ENCODE measurements at places on chromosomes 7 and 10. TPM values are rescaled to one million over a fixed set of nuclear protein-coding genes. Genes with fewer than 3 reads are reported as not detected.

DNA sequence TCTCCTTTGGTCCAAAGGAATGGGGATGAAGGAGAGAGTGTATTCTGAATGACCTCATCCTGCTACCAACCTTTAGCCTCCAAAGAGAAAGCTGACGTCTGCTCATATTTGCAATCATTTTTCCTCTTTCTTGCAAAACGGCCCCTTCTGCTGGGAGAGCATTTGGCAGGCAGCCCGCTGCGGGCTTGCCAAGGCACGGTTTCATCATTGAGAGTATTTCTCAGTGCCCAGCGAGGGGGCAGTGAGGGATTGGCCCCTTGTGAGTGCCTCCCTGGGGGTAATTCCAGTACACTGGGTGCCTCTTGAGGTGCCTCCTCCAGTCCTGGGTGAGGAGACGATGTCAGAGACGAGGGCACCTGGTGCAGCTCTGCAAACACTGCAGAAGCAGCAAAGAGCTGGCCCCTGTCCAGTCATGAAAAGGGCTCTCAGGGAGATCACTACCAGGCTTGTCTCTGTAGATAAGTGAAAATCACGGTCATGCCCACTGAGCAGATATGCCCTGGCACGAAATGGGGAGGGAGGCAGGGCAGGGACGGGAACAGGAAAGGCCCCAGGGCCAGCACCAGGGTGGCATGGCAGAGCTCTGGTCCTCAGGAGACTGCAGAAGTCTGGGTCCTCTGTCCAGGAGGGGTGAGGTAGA, 48.7 kb upstream of the SHH start:
- no peaks in the 10 kb centered on the region for H3K36me3 ChIP-seq
- no peaks in the 10 kb centered on the region for H3K27me3 ChIP-seq
- no peak overlapping the region for H3K27ac ChIP-seq
- no peak overlapping the region for H3K4me3 ChIP-seq

- H3K27ac ChIP-seq = no peak overlapping the region
- no peaks in the 10 kb centered on the region for H3K36me3 ChIP-seq
- no peaks in the 10 kb centered on the region for H3K27me3 ChIP-seq
- no peak for DNase-seq
- H3K4me3 ChIP-seq = no peak overlapping the region
- no peaks in the 10 kb centered on the region for H3K4me1 ChIP-seq
Observed at GRCh38 chr10:65017523-65017922, 1496.3 kb downstream of the REEP3 start.

GRCh38 chr7:20417260-20417659, 86.6 kb downstream of the ITGB8 start:
- H3K27ac ChIP-seq = no peak overlapping the region
- DNase-seq = no peak
- no peaks in the 10 kb centered on the region for H3K27me3 ChIP-seq

DNA sequence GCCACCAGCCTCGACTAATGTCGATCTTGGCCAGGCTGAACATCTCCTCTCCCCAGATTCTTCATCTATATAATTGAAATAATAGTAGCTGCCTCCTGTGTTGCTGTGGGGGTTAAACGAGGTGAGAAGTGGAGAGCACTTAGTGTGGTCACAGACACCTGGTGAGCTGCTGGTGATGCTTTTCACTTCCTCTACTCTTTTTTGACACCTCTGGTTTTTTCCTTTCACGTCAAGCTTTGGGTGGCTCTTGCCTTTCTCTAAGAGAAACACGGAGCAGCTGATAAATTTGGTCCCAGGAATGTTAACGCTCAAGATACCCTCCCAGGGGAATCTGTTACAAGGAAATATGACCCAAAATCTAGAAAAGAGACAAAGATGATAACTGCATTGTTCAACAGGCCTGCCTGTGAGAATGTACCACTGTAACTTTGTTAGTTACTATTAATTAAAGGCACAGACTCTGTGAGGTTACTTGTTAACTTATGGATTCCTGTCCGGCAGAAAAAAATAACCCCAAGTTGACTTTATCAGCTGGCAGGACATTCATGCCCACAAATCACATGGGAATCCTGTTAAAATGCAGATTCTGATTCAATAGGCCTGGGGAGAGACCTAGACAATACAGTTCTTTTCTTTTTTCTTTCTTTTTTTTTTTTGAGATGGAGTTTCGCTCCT, 9.5 kb upstream of the NPFFR1 start:
- peaks cover 9% of the 10 kb centered on the region for H3K4me1 ChIP-seq
- no peaks in the 10 kb centered on the region for H3K27me3 ChIP-seq
- H3K27ac ChIP-seq = no peak overlapping the region
- DNase-seq = no peak

- no peaks in the 10 kb centered on the region for H3K36me3 ChIP-seq
- no peak for DNase-seq
- peaks cover 2% of the 10 kb centered on the region for H3K4me1 ChIP-seq
- no peak overlapping the region for H3K27ac ChIP-seq
- no peak overlapping the region for H3K4me3 ChIP-seq
Observed at GRCh38 chr10:12922117-12922900, 79.2 kb downstream of the CCDC3 start.

GRCh38 chr7:148340438-148341280, 249.9 kb upstream of the C7orf33 start:
- no peak overlapping the region for H3K4me3 ChIP-seq
- no peaks in the 10 kb centered on the region for H3K27me3 ChIP-seq
- no peaks in the 10 kb centered on the region for H3K4me1 ChIP-seq

The GHRHR gene
- total RNA-seq = not detected

GRCh38 chr7:15424468-15424867, 137.3 kb downstream of the AGMO start:
- no peaks in the 10 kb centered on the region for H3K27me3 ChIP-seq
- no peaks in the 10 kb centered on the region for H3K4me1 ChIP-seq
- no peak overlapping the region for H3K27ac ChIP-seq
- H3K36me3 ChIP-seq = no peaks in the 10 kb centered on the region

DNA sequence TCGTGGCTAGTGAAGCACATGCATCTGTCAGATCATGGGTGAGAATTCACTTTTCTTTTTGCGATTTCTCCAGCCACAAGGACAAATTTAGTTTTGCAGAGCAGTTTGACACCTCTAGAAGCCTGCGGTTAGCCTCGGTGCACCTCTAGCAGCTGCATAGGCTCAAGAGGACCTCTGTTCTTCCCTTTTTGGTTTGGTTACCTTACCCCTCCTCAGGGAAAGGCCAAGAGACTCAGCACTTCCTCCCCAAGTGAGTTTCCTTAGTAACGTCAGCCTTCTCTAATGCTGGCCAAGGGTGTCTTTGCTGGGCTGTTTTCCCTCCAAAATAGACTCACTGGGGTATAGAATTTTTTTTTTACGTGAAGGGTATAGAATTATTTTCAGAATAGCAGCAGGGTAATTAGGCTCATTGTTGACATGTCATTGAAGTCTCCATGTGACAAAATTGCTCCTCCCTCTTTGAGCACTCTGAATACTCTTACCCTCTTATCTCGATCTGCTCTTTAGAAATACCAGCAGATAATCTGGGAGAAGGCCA, 97.8 kb downstream of the AUTS2 start:
- H3K27ac ChIP-seq = no peak overlapping the region
- H3K4me1 ChIP-seq = no peaks in the 10 kb centered on the region
- no peaks in the 10 kb centered on the region for H3K36me3 ChIP-seq
- H3K27me3 ChIP-seq = no peaks in the 10 kb centered on the region
- no peak overlapping the region for H3K4me3 ChIP-seq

The HKDC1 gene
- not detected for total RNA-seq

The SFRP5 gene
- not detected for total RNA-seq

DNA sequence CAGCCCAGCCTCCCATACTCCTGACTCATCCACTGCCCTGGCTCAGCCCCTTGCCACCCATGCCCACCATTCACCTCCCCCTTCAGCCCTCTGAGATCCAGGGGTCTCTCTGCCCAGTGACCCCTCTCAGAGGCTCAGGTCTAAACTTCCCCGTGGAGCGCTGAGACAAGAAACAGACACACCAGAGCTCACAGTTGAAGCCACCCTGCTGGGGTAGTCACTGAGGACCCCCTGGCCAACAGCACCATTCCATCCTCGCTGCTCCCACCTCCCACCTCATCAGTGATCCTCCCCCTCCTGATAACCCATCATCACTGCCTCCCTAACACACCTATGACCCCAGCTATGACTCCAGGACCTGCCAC, 100.7 kb downstream of the GRID1 start:
- DNase-seq = no peak
- no peaks in the 10 kb centered on the region for H3K4me1 ChIP-seq
- no peak overlapping the region for H3K27ac ChIP-seq
- no peaks in the 10 kb centered on the region for H3K27me3 ChIP-seq
- no peaks in the 10 kb centered on the region for H3K36me3 ChIP-seq

The COMMD3 gene
- total RNA-seq = 21.9 TPM

- H3K4me3 ChIP-seq = no peak overlapping the region
- peaks cover under 1% of the 10 kb centered on the region for H3K27me3 ChIP-seq
- H3K36me3 ChIP-seq = no peaks in the 10 kb centered on the region
- no peak overlapping the region for H3K27ac ChIP-seq
- H3K4me1 ChIP-seq = no peaks in the 10 kb centered on the region
- DNase-seq = no peak
Observed at GRCh38 chr10:8061274-8062211, 7.1 kb downstream of the GATA3 start.

Data from ascending aorta (tissue), 2 donors.